ENCODE measurements at places on chromosomes 12 and 14. TPM values are rescaled to one million over a fixed set of nuclear protein-coding genes. Genes with fewer than 3 reads are reported as not detected.

DNA sequence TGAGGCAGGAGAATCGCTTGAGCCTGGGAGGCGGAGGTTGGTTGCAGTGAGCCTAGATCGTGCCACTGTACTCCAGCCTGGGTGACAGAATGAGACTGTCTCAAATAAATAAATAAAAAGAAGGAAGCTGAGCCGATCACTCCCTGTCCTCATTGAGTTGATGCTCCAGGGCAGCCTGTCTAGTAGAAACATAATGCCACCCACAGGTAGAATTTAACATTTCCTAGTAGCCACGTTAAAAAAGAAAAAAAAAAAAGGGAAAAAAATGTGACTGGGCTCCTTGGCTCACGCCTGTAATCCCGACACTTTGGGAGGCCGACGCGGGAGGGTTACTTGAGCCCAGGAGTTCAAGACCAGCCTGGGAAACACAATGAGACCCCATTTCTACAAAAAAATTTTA, 135.7 kb downstream of the SCARB1 start:
- no peak for DNase-seq

- DNase-seq, result no peak
Measured at GRCh38 chr14:101408077-101408831, 153.0 kb upstream of the DIO3 start.

MLF2 gene
- total RNA-seq, result 159 TPM

CCDC197 gene
- not detected for total RNA-seq

DNA sequence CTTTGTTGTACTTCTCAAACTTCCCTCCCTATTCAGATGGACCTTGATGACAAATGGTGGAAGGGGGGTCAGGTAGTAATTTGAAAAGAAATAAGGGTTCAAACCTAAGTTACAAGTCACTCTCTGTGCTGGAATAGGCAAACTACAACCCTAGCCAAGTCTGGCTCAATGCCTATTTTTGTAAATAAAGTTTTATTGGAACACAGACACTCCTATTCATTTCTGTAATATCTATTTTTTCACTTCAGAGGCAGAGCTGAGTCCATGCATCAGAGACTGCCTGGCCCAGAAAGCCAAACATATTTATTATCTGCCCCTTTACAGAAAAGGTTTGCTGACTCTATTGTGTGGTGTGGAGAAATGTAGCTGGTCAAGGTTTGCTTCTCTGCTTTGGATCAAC, 78.4 kb upstream of the RIN3 start:
- no peak for DNase-seq

DNA sequence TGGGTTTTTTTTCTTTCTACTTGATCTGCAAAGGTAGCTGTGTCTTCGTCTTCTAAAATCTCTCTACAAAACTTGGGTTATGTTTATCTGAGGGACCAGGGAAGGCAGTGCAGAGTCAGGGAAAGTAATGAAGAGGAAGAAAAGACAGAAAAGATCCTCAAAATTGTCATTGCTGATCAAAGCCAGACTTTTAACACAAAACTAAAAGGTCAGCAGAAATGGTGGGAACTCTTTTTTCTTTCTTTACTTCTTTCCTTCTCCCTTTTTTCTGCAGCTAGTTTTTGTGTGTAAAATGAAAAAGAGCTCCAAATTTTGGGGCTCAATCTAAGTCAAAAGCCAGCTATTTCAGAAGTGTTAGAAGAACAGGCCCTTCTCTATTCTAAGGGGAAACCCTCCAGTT, 11.9 kb downstream of the DPF3 start:
- DNase-seq, result no peak

GRCh38 chr12:131076296-131076695, 122.6 kb downstream of the ADGRD1 start:
- no peak for DNase-seq

DNA sequence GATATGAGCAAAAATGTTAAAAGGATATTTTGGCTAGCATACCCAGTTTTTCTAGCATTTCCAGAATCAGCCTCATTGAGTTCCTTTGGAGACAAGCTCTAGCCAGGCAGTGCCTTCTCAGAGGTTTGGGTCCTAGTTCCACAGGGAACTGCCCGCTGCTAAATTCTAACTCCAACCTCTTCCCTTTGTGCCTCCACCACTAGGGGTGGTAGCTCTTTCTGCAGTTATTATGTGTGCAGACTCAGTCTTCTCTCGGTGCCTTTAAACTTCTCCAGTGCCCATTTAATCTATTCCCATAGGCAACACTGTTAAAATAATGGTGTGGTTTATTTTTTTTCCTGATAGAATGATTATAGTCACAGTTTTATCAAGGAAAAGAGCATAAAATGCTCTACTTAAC, 21.5 kb upstream of the SLC25A3 start:
- DNase-seq, result no peak
